ENCODE measurements at places on chromosomes 3 and 15. TPM values are rescaled to one million over a fixed set of nuclear protein-coding genes. Genes with fewer than 3 reads are reported as not detected.
A peak's percentile ranks its signal among the peaks of the same experiment; 100 is the strongest.

Gene PRICKLE2
- 18.4 TPM for total RNA-seq

Gene PARP9
- 9.2 TPM for total RNA-seq

Gene PIERCE2
- total RNA-seq, result 5.6 TPM

Gene EPHA3
- total RNA-seq, result 5.4 TPM

DNA sequence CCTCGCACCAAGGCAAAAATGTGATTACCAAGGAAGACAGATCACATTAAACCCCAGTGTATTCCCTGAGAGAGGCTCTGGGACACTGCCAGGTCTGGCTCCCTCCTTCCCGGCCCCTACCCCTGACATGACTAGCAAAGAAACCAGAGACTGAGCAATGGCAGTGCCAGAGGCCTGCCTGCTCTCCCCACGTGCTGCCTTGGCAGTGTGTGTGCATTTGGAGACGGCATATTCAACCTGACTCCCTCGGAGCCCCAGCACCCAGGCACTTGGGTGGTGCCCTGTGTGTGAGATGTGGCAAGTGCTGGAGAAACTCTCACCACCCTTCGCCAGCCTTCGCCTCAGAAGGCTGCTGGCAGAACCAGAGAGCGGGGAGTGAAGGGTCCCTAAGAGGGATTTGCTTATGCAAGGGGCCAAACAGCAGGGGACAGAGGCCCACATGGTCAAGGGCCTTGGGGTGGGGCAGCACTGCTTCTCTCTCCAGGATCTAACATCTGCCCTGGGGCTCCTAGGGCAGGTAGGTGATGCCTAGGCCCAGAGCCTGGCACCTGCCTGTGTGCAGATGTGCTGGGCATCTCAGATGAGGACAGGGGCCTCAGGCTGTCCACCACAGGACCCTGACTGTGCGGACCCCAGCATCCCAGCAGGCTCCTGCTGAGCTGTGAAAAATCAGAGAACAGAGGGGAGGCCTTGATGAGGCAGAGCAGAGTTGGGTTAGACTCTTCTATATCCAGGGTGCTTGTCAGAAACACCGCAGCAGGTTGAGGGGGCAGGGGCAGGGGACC is 23.6 kb upstream of the PLXNA1 start:
- no peaks in the 10 kb centered on the region for H3K27me3 ChIP-seq
- no peaks in the 10 kb centered on the region for H3K4me1 ChIP-seq
- no peak for DNase-seq
- no peak overlapping the region for H3K27ac ChIP-seq
- H3K36me3 ChIP-seq, result no peaks in the 10 kb centered on the region

DNA sequence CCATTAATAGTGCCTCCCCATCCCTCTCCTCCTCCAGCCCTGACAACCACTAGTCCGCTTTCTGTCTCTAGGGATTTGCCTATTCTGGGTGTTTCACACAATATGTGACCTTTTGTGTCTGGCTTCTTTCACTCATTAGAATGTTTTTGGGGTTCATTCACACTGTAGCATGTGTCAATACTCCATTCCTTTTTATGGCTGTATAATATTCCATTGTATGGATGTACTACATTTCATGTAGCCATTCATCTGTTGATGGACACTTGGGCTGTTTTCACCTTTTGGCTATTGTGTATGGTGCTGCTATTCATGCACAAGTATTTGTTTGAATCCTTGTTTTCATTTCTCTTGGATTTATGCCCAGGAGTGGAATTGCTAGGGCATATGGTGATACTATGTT is 16.5 kb downstream of the GRK7 start:
- H3K27me3 ChIP-seq, result no peaks in the 10 kb centered on the region
- no peak overlapping the region for H3K27ac ChIP-seq
- no peak overlapping the region for H3K4me3 ChIP-seq
- no peaks in the 10 kb centered on the region for H3K4me1 ChIP-seq
- no peaks in the 10 kb centered on the region for H3K36me3 ChIP-seq

DNA sequence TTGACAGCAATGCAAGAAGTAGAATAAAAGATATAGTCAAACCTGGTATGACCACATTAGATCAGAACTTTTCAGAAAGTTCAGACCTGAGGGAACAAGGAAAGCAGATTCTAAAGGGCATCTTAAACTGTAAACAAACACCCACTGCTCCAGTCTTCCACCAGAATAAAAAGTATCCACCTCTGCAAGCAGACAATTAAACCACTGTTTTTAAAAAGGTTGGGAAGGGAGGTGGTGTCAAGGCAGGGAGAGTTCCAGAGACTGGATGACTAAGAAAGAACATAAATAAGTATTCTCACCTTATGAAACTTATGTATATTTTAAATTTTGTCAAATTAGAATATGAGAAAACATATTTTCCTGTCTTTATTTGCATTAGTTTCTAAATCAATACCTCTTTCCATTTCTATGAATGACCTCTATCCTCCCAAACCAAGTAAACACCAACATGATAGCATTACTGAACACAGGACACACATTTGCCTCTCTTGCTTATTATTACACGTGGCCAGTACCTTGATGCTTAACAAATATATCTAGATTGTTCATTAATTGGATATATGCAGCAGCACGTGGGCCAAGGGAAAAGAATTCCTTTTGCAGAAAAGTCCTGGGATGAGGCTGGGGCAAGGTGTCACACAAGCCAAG is 31.6 kb downstream of the PIK3CB start:
- no peaks in the 10 kb centered on the region for H3K36me3 ChIP-seq
- no peak for DNase-seq
- H3K4me3 ChIP-seq, result no peak overlapping the region
- no peaks in the 10 kb centered on the region for H3K4me1 ChIP-seq
- no peak overlapping the region for H3K27ac ChIP-seq

- no peaks in the 10 kb centered on the region for H3K27me3 ChIP-seq
- DNase-seq, result no peak
- H3K4me1 ChIP-seq, result peaks cover 8% of the 10 kb centered on the region
- no peak overlapping the region for H3K4me3 ChIP-seq
- H3K27ac ChIP-seq, result no peak overlapping the region
These were observed 79.8 kb downstream of the FOXP1 start for GRCh38 chr3:71503525-71504249.

DNA sequence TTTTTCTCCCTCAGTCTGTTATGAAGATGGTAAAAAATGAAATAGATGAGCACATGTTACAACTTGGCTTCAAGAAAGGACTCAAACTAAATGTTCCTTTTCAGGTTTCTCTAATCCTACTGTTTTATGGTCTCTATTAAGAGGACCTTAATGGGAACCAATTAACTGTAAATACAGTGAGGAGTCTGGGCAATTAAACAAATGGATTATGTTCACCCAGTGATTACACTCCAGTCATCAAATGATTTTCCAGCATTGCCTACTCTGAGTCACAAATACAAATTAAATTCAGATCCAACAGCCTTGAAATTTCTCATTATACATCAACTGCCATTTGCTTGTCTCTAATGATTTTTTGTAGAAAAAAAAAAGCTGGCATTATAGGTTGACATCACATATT is 129.2 kb downstream of the NEK10 start:
- no peaks in the 10 kb centered on the region for H3K36me3 ChIP-seq
- no peak for DNase-seq
- H3K4me1 ChIP-seq, result no peaks in the 10 kb centered on the region
- no peak overlapping the region for H3K27ac ChIP-seq
- H3K4me3 ChIP-seq, result no peak overlapping the region

DNA sequence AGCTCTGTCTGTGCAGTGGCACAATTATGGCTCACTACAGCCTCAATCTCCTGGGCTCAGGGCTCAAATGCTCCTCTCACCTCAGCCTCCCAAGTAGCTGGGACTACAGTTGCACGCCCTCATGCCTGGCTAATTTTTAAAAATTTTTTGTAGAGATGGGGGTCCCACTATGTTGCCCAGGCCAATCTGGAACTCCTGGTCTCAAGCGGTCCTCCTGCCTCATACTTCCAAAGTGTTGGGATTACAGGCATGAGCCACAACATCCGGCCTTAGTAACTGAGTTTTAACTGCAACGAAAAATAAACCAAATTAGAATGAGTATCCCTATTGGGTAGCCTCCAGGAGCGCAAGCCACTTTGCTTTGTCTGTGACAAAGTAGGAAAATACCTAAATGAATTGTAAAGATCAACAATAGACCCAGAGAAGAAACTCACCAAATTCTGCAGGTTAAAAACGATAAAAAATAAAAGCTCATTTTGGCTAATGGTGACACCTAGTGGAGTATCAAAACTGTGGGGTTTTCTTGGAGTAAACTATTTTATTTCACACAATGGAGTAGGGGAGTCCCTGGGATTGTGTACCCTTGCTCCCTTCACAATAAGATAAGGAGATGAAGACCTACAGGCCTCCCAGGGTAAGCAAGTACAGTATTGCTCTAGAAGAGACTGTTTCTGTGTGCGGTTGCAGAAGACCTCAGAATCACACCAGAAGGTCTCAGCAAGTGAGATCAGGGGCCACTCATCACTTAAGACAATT is 21.0 kb upstream of the CA12 start:
- H3K36me3 ChIP-seq, result no peaks in the 10 kb centered on the region
- no peaks in the 10 kb centered on the region for H3K27me3 ChIP-seq
- H3K27ac ChIP-seq, result no peak overlapping the region

- peak overlapping the region; percentile 57 for H3K27ac ChIP-seq
- H3K36me3 ChIP-seq, result peaks cover 17% of the 10 kb centered on the region
- H3K27me3 ChIP-seq, result no peaks in the 10 kb centered on the region
- peaks cover 60% of the 10 kb centered on the region for H3K4me1 ChIP-seq
- H3K4me3 ChIP-seq, result no peak overlapping the region
These were observed 45.6 kb downstream of the DNASE1L3 start for GRCh38 chr3:58164906-58165821.

DNA sequence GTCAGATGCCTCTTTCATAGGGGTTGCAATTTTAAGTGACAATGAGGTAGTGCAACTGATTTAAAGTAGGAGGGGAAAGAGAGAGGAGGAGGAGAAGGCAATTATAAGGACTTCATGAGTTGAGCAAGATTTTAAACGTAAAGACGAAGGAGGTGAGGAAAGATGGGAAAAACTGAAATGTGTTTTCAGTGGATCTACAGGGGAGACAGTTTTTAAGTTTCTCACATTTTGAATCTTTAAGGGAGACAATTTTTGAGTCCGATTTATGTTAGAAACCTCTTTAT is 68.7 kb upstream of the LIMD1 start:
- H3K27me3 ChIP-seq, result no peaks in the 10 kb centered on the region
- no peak overlapping the region for H3K27ac ChIP-seq
- no peak overlapping the region for H3K4me3 ChIP-seq

GRCh38 chr3:138962854-138963560 is 16.0 kb downstream of the FOXL2NB start:
- no peak for DNase-seq
- peaks cover 6% of the 10 kb centered on the region for H3K4me1 ChIP-seq
- no peaks in the 10 kb centered on the region for H3K36me3 ChIP-seq
- no peak overlapping the region for H3K27ac ChIP-seq
- H3K4me3 ChIP-seq, result no peak overlapping the region

DNA sequence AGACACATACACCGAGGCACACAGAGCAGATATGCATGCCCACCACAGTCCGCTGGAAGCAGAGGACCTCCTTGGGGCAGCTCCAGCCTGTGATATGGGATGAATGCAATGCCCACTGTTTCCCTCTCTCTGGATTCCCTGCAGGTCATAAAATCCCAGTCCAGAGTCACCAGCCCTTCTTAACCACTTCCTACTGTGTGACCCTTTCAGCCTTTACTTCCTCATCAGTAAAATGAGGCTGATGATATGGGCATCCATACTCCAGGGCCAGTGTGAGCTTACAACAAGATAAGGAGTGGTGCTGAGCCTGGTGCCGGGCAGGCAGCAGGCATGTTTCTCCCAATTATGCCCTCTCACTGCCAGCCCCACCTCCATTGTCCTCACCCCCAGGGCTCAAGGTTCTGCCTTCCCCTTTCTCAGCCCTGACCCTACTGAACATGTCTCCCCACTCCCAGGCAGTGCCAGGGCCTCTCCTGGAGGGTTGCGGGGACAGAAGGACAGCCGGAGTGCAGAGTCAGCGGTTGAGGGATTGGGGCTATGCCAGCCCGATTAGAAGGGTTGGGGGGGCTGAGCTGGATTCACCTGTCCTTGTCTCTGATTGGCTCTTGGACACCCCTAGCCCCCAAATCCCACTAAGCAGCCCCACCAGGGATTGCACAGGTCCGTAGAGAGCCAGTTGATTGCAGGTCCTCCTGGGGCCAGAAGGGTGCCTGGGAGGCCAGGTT is at the start of gene GNAT1:
GNAT1 (plus strand) TSS at position 675 of the 725 bp plus-strand sequence. CDS start 116 bp downstream, outside the sequence.
- no peak within 1 kb of the TSS for H3K4me3 ChIP-seq
- H3K4me1 ChIP-seq, result peaks cover 25% of the 10 kb centered on the region
- DNase-seq, result no peak
- peaks cover 11% of the 10 kb centered on the region for H3K27me3 ChIP-seq
- H3K27ac ChIP-seq, result no peak within 1 kb of the TSS
- H3K36me3 ChIP-seq, result no peaks in the 10 kb centered on the region

GRCh38 chr15:89754361-89755154 is 3.5 kb upstream of the MESP1 start:
- no peaks in the 10 kb centered on the region for H3K27me3 ChIP-seq
- H3K4me1 ChIP-seq, result no peaks in the 10 kb centered on the region
- no peak overlapping the region for H3K4me3 ChIP-seq

- no peaks in the 10 kb centered on the region for H3K27me3 ChIP-seq
- DNase-seq, result no peak
- no peaks in the 10 kb centered on the region for H3K36me3 ChIP-seq
These were observed 33.0 kb upstream of the LARS2 start for GRCh38 chr3:45355351-45355750.

- H3K27me3 ChIP-seq, result no peaks in the 10 kb centered on the region
- no peaks in the 10 kb centered on the region for H3K36me3 ChIP-seq
- no peaks in the 10 kb centered on the region for H3K4me1 ChIP-seq
- no peak overlapping the region for H3K4me3 ChIP-seq
- H3K27ac ChIP-seq, result no peak overlapping the region
These were observed 188.9 kb downstream of the TLE3 start for GRCh38 chr15:69908590-69909420.

DNA sequence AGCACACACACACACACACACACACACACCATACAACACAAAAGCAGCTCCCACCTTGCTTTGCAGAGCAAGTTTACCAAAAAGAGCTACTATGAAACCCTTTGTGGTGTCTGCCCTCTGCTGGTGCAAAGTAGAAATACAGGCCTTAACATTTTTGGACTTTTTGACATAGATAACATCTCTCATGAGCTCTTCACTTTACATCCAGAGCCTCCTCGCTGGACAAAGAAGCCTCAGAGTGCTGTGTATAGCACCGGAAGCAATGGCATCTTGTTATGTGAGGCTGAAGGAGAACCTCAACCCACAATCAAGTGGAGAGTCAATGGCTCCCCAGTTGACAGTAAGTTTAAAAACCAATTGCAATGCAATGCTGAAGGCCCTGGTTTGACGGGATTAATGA is 157.9 kb downstream of the CHL1 start:
- no peaks in the 10 kb centered on the region for H3K36me3 ChIP-seq
- H3K27me3 ChIP-seq, result no peaks in the 10 kb centered on the region
- DNase-seq, result no peak

DNA sequence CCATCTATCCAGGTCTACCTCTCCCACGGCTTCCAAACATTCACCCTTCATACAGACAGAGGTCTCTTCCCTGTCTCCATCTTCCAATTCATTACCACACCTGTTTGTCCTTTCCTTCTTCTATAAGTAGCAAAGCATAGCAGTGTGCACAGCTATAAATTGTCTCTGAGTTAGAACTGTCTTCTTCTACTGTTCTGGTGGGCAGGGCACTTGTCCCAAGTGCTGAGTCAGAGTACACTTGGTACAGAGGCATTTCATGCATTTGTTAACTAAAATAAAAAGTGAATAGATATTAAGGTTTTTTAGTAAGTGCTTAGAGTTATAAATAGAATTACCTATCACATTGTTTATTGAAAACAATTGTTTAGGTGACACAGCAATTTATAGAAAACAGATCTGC is 150.1 kb upstream of the CCDC54 start:
- no peak for DNase-seq
- no peaks in the 10 kb centered on the region for H3K27me3 ChIP-seq
- no peaks in the 10 kb centered on the region for H3K36me3 ChIP-seq
- no peak overlapping the region for H3K27ac ChIP-seq
- no peaks in the 10 kb centered on the region for H3K4me1 ChIP-seq

Data from right atrium auricular region (tissue), 2 donors.